ENCODE measurements at places on chromosomes 6 and 20.

- no peak for DNase-seq
Measured at GRCh38 chr6:150667977-150668716, 68.5 kb downstream of the PLEKHG1 start.

- no peak for DNase-seq
Measured at GRCh38 chr6:37793067-37793466, 26.5 kb upstream of the ZFAND3 start.

GRCh38 chr6:10415617-10416480 is 975 bp upstream of the TFAP2A start:
- no peak for DNase-seq

- no peak for DNase-seq
Measured at GRCh38 chr6:138246650-138247440, 28.6 kb upstream of the PBOV1 start.

GRCh38 chr6:139801571-139802321 is 427.3 kb upstream of the CITED2 start:
- no peak for DNase-seq

Measured in T follicular helper cell (primary cell).